Stimulated activated CD4-positive, alpha-beta T cell treated with anti-CD3 and anti-CD28 coated beads, Interleukin-12 subunit alpha, Interleukin-12 subunit beta, amount 100 ng/mL, for 24 hours (primary cell): ENCODE measurements at places on chromosomes 5 and 9.

GRCh38 chr9:101481261-101481660 lies 45.7 kb upstream of the ALDOB start:
- DNase-seq, result no peak

- no peak for DNase-seq
These were observed 128.6 kb upstream of the GRHPR start for GRCh38 chr9:37293664-37294524.

DNA sequence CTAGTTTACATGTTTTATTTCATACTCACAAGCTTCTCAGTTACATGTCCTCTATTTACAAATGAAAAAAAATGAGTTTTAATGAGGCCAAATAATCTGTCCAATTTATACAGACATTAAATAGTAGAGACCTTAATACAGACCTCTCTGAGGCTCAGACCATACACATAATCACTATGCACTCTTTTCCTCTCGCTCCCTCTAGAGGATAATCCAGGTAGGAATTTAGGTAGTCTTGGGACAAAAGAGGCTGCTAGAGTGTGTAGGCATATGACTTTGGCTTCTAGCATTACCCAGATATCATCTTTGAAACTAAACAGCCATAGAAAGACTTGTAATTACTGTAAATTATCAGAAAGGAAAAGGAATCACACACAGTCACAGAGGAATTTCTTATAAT lies 444.7 kb downstream of the HINT1 start:
- DNase-seq, result no peak

- DNase-seq, result no peak
These were observed 72.0 kb downstream of the ACTBL2 start for GRCh38 chr5:57410374-57411320.

- DNase-seq, result no peak
These were observed 41.2 kb downstream of the RCL1 start for GRCh38 chr9:4833781-4834560.

GRCh38 chr5:175457466-175457865 lies 13.5 kb upstream of the DRD1 start:
- no peak for DNase-seq

GRCh38 chr5:64292611-64293215 lies 127.1 kb downstream of the RNF180 start:
- DNase-seq, result no peak

GRCh38 chr5:89545076-89545475 lies 662.1 kb upstream of the MEF2C start:
- no peak for DNase-seq

GRCh38 chr9:99040911-99041582 lies 63.9 kb upstream of the TGFBR1 start:
- DNase-seq, result no peak

DNA sequence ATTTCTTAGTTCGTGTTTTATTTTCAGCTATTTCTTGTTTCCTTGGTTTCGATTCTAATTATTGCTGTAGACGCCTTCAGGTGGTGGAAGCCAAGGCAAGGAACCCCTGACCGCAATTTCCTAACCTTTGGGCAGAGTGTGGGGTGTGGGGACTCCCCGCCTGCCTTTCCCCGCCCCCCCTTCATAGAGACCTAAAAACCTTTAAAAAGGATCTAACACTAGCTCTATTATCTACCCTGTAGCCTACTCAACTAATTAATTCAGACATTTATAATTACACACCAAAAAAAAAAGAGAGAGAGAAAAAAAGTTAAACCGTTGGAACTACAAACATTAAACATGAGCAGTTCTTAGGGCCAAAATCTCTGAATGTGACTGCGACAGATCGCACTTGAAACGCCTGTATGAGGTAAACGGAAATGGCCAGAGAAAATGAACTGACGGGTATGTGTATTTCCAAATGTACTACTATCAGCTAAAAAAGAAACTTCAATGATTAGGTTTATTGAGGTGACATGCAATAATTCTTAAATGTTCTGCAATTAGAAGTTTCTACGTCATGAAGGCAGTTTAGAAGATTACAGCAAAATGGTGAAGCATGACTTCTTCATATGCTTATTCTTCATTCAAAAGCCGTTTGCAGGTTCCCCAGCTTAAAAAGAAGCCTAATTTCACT lies 19.0 kb upstream of the FER start:
- DNase-seq, result no peak

- DNase-seq, result no peak
These were observed 247.6 kb downstream of the TMEM232 start for GRCh38 chr5:110478895-110479294.

GRCh38 chr5:67431191-67431590 lies 234.6 kb upstream of the CD180 start:
- no peak for DNase-seq

DNA sequence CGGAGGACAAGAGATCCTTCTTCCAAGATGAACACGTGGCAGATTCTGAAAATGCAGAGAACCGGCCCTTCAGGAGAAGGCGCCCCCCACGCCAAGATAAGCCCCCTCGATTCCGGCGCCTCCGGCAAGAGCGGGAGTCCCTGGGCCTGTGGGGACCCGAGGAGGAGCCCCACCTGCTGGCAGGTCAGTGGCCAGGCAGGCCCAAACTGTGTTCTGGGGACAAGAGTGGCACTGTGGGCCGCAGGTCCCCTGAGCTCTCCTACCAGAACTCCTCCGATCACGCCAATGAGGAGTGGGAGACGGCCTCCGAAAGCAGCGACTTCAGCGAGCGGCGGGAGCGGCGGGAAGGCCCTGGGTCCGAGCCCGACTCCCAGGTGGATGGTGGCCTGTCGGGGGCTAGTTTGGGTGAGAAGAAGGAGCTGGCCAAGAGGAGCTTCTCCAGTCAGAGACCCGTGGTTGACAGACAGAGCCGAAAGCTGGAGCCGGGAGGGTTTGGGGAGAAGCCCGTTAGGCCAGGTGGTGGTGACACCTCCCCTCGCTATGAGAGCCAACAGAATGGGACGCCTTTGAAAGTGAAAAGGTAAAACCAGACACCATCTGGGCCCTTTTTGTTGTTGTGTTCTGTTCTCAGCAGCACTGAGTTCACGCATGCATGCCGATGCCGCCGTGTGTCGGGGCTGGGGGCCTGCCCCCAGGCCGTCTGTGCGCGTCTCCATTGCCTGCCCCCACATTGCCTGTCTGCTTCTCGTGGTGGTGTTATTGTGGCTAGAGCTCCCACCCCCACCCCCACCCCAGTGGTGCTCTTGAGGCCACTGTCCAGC lies 26.6 kb upstream of the POMT1 start:
- DNase-seq, result no peak

GRCh38 chr5:149939546-149939945 lies 5.0 kb downstream of the PDE6A start:
- DNase-seq, result no peak

- DNase-seq, result no peak
These were observed 175.0 kb downstream of the MEF2C start for GRCh38 chr5:88708021-88708420.

DNA sequence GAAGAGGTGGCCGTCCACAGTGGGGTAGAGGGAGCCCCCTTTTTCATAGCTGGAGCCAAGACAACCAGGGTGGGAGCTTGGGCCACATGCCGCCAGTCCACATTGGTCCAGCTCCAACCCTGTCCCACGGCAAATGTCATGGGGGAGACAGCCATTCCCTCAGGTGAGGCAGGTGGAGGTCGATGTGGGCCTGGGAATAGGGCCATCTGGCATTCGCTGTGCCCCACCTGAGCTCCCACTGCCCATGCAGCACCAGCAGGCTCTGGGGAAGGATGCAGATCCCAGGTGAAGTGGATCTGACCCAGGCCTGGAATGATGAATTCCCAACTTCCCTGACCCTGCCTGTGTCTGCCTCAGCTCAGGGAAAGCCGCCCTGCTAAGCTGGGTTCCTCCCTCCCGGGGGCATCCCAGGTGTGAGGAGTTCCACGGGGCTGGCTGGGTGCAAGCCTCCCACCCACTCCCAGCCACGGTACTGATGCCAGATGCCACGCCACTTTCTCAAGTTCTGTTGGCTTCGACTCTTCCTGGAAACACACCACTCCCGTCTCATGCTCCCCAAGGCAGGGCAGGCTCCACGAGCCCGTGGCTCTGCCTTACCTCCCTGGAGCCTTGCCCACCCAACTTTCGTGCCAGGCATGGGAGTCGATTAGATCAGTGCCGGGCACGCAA lies 25.2 kb upstream of the FCN2 start:
- DNase-seq, result no peak

GRCh38 chr9:2623288-2624050 lies 1.9 kb downstream of the VLDLR start:
- DNase-seq, result no peak

GRCh38 chr5:100668511-100668910 lies 133.3 kb downstream of the FAM174A start:
- no peak for DNase-seq

- DNase-seq, result no peak
These were observed 5.9 kb upstream of the STC2 start for GRCh38 chr5:173333925-173334661.

- DNase-seq, result no peak
These were observed 346.1 kb downstream of the DIRAS2 start for GRCh38 chr9:90296539-90296938.

- no peak for DNase-seq
These were observed 76.0 kb downstream of the C9orf153 start for GRCh38 chr9:86183229-86184137.

GRCh38 chr9:88826771-88827181 lies 164.5 kb upstream of the S1PR3 start:
- DNase-seq, result no peak

- no peak for DNase-seq
These were observed 523.8 kb downstream of the RASEF start for GRCh38 chr9:82539146-82539545.

- DNase-seq, result no peak
These were observed 3.2 kb upstream of the ANP32B start for GRCh38 chr9:97979788-97980478.

DNA sequence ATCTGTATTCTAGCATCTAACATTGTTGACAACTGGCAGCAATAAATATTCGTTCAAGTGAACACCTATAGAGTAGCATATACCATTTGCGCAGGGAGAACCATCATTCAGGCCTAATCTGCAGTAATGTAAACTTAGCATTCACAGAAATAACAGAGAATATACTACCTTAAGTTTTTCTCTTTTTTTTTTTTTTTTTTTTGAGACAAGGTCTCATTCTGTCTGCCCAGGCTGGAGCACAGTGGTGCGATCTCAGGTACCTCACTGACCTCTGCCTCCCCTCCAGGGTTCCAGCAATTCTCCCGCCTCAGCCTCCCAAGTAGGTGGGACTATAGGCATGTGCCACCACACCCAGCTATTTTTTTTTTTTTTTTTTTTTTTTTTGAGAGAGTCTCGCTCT lies 12.1 kb downstream of the UBAP2 start:
- no peak for DNase-seq

GRCh38 chr5:15510831-15511230 lies 10.9 kb downstream of the FBXL7 start:
- DNase-seq, result no peak

GRCh38 chr5:80834710-80835109 lies 125.5 kb upstream of the RASGRF2 start:
- no peak for DNase-seq

GRCh38 chr5:9903801-9904200 lies 273.6 kb upstream of the TAS2R1 start:
- no peak for DNase-seq

DNA sequence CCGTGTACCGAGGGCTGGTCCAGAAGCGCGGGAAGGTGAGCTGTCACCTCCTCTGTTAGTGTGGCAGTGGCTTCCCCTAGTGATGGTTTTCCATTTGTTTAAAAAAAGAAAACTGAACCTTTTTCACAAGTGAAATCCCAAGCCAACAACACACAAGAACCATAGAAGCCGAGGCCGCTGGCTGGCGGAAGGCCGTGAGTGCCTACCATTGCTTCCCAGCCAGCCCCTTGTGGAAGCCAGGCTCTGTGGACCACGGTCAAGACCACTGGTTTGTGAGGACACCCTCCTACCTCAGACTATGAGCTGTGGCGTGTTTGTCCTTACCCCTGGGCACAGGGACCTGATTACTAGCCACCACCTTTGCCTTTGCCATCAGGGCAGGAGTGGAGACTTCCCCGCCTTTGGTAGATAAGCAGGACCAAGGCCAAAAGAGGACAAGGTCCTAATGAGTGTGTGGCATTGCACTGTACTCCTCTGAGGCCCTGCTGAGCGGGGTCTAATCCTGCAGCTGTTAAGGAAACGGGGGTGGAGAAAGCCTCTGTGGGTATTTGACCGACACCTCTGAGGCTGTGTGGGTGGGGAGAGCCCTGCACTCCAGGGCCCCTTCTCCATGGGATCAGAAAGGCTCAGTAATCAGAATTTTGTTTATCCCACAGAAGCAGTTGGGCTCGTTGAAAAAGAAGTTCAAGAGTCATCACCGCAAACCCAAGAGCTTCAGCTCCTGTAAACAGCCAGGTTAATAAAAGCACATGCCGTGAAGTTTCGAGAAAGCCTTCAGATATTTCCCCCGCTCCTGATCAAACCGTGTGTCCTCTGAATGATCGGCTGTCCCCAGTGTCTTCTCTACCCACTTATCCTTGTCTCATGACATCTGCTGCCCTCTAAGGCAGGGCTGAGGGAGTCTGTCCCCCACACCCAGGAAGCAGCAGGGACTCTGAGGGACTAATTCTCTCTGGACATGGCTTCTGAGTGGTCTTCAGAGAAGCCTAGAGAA lies 4.3 kb downstream of the SURF2 start:
- no peak for DNase-seq

DNA sequence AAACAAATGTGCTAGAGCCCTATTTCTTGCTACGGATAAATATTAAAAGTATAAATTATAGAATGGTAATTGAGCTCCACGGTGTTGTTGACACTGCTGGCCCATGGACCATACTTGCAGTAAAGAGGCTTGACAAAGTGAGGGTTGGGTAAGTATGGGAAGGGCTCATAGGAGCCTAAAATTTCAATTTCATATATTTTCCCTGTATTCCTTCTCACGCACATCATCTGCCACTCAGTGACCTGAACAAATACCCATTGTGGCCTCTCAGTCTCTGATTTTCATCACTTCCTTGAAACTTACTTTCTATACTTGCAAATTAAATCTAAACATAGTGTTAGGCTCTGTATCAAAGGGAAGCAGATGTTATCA lies 116.5 kb downstream of the PIK3R1 start:
- DNase-seq, result no peak

DNA sequence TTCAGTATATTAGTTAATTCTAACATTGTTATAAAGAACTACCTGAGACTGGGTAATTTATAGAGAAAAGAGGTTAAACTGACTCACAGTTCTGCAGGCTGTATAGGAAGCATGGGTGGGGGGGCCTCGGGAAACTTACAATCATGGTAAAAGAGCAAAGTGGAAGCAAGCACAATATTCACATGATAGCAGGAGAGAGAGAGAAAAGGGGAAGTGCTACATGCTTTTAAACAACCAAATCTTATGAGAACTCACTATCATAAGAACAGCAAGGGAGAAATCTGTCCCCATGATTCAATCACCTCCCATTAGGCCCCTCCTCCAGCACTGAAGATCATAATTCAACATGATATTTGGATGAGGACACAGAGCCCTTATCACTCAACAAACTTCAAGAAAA lies 324.9 kb downstream of the ZNF608 start:
- DNase-seq, result no peak

DNA sequence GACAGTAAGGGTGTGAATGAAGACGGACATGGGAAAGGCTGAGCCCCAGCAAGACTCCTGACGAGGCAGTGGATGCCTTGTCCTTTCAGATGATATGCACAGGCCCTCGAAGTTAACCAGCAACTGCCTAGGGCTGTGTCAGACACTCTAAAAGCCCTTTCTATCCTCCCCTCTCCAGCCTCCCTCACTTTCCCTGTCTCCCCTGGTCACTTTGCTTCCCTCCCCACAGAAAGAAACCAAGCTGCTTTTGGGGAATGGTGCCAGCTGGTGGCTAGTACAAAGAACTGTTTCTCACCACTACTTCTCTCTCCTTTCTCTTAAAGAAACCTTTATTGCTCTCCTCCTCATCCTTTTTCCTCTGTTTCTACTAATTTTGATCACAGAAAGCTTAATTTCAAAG lies 21.4 kb downstream of the LHFPL2 start:
- no peak for DNase-seq
